ENCODE measurements at places on chromosomes 2 and 18.

- no peak overlapping the region for H3K27ac ChIP-seq
- no peaks in the 10 kb centered on the region for H3K27me3 ChIP-seq
- DNase-seq, result no peak
- no peaks in the 10 kb centered on the region for H3K4me1 ChIP-seq
- H3K4me3 ChIP-seq, result no peak overlapping the region
Observed at GRCh38 chr18:4077204-4077603, 377.9 kb downstream of the DLGAP1 start.

GRCh38 chr2:115161771-115162493, 719.5 kb downstream of the DPP10 start:
- no peak for DNase-seq
- H3K27me3 ChIP-seq, result no peaks in the 10 kb centered on the region
- H3K4me3 ChIP-seq, result no peak overlapping the region
- H3K36me3 ChIP-seq, result no peaks in the 10 kb centered on the region

DNA sequence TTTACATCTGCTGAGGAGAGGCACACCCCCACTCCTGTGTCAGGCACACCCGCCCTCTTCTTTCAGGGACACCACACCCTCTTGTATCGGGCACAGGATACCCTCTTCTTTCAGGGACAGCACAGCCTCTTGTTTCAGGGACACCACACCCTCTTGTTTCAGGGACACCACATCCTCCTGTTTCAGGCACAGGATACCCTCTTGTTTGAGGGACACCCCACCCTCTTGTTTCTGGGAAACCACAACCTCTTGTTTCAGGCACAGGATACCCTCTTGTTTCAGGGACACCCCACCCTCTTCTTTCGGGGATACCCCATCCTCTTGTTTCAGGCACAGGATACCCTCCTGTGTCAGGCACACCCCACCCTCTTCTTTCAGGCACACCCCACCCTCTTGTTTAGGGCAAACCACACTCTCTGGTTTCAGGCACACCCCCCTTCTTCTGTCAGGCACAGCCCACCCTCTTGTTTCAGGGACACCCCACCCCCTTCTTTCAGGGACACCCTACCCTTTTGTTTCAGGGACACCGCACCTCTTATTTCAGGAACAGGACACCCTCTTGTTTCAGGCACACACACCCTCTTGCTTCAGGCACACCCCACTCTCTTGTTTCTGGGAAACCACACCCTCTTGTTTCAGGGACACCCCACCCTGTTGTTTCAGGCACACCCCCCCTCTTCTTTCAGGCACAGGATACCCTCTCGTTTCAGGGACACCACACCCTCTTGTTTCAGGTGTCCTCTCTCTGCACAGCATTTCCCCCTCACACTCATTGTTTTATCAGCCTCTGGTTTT, 96.2 kb downstream of the TPO start:
- no peaks in the 10 kb centered on the region for H3K36me3 ChIP-seq
- no peak overlapping the region for H3K27ac ChIP-seq
- no peaks in the 10 kb centered on the region for H3K27me3 ChIP-seq
- H3K4me1 ChIP-seq, result peaks cover 14% of the 10 kb centered on the region
- DNase-seq, result no peak
- no peak overlapping the region for H3K4me3 ChIP-seq

- no peaks in the 10 kb centered on the region for H3K4me1 ChIP-seq
- H3K36me3 ChIP-seq, result no peaks in the 10 kb centered on the region
- H3K27ac ChIP-seq, result no peak overlapping the region
- H3K4me3 ChIP-seq, result no peak overlapping the region
- H3K27me3 ChIP-seq, result no peaks in the 10 kb centered on the region
Observed at GRCh38 chr2:116510117-116510671, 1304.3 kb upstream of the DDX18 start.

DNA sequence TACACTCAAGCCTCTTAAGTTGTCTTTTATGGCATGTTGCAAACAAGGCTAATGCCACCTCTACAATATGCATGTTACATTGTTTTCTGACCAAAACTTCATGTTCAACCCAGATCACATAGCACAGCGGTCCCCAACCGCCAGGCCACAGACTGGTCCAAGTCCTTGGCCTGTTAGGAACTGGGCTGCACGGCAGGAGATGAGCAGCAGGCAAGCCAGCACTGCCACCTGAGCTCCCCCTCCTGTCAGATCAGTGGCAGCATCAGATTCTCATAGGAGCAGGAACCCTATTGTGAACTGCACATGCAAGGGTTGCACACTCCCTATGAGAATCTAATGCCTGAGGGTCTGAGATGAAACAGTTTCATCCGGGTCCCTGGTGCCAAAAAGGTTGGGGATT, 324.8 kb upstream of the CHAC2 start:
- H3K36me3 ChIP-seq, result no peaks in the 10 kb centered on the region
- no peak overlapping the region for H3K27ac ChIP-seq
- no peak overlapping the region for H3K4me3 ChIP-seq

DNA sequence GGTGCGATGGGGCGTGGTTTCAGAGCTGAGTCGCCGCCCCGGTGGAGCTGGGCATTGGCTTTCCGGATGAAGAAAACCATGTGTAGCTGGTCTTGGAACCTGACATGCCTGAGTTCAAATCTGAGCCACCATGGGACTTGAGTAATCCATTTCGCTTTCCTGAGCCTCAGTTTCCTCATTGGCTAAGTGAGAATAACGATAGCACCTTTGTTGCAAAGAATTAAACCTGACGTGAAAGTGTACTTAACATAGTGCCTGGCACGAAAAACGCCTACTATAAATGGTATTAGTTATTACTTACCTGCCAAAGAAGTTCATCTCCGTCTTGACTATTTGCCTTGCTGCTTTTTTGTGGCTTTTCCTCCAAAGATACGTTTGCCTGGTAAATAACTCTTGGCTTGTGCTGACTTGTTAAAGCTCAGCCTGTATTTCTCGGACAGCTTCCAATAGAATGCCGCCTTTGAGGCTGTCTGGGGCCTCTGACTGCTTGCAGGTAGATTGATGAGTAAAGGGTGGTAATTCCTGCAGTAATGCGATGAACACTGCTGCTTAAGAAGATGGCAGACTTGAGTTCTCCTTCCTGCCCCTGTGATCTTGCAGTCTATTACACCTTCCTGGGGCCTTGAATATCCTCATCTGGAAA, 1.3 kb downstream of the CDCA7 start:
- no peak for DNase-seq
- H3K4me3 ChIP-seq, result peak overlapping the region; percentile 51
- H3K27ac ChIP-seq, result no peak overlapping the region
- H3K27me3 ChIP-seq, result peaks cover 15% of the 10 kb centered on the region
- H3K36me3 ChIP-seq, result no peaks in the 10 kb centered on the region

DNA sequence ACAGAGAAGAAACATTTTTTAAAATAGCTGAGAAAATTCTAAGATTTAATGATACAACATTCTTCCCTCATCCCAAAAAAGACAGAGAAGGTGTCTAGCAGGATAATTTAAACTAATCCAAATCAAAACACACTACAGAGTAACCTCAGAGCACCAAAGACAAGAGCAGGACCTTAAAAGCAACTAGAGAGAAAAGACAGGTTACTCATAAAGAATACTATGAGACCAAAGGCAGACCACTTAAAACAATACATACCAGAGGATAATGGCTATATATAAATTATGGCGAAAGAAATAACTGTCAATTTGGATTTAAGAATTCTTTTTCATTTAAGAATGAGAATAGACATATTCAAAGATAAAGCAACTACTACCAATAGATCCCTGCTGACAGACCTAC, 40.0 kb downstream of the HDLBP start:
- no peaks in the 10 kb centered on the region for H3K36me3 ChIP-seq
- DNase-seq, result no peak
- no peaks in the 10 kb centered on the region for H3K27me3 ChIP-seq
- no peak overlapping the region for H3K27ac ChIP-seq

DNA sequence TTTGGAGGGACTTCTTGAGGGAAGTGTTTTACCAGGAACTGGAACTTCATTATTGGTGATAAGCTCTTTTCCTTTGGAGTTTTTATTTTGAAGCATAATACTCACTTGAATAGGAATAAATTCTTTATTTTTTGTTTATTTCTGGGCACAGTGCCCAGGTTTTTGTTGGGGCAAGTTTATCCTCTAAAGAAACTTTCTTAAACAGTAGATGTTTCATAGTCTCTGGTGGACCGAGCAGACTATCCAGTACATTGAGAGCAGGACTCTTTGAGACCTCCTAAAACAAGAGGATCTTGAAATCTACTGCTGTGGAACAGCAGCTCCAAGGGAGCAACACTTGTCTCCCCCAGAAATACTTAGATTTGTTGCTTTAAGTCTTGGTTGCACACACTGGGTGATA, 109.4 kb downstream of the PARD3B start:
- H3K27ac ChIP-seq, result no peak overlapping the region
- H3K4me1 ChIP-seq, result no peaks in the 10 kb centered on the region
- no peaks in the 10 kb centered on the region for H3K36me3 ChIP-seq
- no peak for DNase-seq
- H3K27me3 ChIP-seq, result no peaks in the 10 kb centered on the region

DNA sequence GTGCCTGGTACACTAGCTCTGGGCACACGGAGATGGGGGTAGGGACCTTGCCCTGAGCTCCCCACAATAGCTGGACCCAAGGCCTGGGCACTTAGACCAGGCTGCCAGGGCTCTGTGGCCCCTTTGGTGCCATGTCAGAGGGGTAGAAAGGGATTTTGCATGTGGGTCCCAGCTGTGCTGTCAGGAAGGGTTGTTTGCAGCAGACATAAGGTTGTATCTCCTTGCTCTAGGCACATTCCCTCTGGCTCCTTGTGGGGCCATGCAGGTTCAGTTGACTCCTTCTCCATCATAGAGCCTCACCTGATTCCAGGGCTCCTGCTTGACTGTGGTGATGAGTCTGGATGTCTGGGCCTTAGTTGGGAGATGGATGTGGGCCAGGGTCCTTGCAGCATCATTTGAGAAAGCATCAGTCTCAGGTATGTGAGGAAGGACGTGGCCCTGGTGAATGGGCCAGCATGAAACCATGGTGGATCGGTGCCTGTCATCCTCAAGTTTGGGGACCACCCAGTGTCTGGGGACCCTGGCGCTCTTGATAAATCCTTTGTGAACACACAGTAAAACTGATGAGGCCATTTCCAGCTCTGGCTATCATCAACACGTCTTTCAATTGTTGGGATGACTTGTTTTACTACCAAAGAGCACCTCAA, 461.9 kb upstream of the HS6ST1 start:
- H3K36me3 ChIP-seq, result no peaks in the 10 kb centered on the region
- H3K27me3 ChIP-seq, result no peaks in the 10 kb centered on the region
- H3K27ac ChIP-seq, result no peak overlapping the region
- DNase-seq, result no peak
- H3K4me1 ChIP-seq, result no peaks in the 10 kb centered on the region
- no peak overlapping the region for H3K4me3 ChIP-seq

- no peak overlapping the region for H3K27ac ChIP-seq
- no peak for DNase-seq
- H3K4me1 ChIP-seq, result no peaks in the 10 kb centered on the region
- no peaks in the 10 kb centered on the region for H3K36me3 ChIP-seq
- no peak overlapping the region for H3K4me3 ChIP-seq
Observed at GRCh38 chr2:83196225-83196624, 1262.9 kb downstream of the SUCLG1 start.

GRCh38 chr2:126949775-126950174, 51.1 kb downstream of the TEX51 start:
- H3K27ac ChIP-seq, result no peak overlapping the region
- no peaks in the 10 kb centered on the region for H3K4me1 ChIP-seq
- peaks cover 3% of the 10 kb centered on the region for H3K27me3 ChIP-seq
- H3K36me3 ChIP-seq, result no peaks in the 10 kb centered on the region
- no peak for DNase-seq
- no peak overlapping the region for H3K4me3 ChIP-seq

DNA sequence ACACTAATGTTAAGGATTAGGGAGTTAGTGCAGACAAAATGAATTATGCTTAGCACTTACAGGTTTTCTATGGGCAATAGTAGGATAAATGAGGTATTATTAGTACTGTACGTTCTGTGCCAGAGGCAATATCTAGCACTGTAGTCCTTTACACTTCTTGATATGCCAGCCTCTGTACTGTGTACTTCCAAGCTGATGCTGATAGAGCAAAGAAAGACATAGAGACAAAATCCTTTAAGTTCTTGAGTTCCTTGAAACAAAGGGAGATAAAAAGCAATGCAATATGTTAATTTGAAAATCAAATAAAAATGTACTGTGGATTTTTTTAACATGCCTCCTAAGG, 1234.0 kb upstream of the NXPH2 start:
- no peaks in the 10 kb centered on the region for H3K36me3 ChIP-seq
- DNase-seq, result no peak
- H3K4me1 ChIP-seq, result no peaks in the 10 kb centered on the region
- no peak overlapping the region for H3K27ac ChIP-seq

DNA sequence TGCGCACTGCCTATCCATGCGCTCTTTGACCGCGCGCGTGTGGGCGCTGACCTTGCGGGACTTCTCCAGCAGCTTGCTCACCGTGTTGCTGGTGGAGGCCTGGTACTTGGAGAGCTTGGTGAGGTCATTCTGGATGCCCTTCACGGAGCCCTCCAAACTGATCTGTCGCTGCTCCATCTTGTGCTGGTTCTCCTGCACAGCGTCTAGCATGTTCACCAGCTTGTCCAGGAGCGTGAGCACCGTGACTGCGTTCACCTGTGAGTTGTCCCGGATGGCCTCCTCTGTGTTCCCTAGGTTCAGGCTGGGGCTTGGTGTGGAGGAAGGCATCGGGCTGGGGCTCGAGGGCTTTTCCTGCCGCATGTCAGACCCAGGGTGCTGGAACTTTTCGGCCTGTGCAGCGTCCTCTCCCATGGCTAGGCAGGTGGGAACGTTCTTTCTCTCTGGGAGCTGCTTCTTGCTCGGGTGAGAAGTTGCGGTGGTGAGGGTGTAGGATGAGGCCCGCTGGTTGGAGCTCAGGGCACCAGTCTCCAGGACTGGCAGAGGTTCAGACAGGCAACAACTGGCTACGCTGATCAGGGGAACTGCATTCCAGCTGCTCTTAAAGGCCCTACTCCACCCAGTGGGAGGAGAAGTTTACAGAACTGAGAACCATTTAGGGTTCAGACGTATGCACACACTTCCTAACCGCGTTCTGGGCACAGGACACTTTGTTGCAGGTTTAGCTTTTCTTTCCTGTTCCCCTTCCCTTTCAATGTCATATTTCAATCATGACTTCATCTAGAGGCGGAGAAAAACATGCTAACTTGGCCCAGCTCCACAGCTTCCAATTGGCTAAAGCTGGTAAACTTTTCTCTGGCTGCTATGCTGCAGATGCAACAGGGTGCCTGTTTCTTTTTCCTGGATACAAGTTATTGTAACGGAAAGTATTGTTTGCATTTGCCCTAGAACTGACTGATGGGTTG, at the start of gene CAVIN2:
TSS of gene CAVIN2 (minus strand) at position 574 of the 962 bp plus-strand sequence. CDS start at position 411, 163 bp downstream.
- H3K4me1 ChIP-seq, result no peaks in the 10 kb centered on the region
- no peak within 1 kb of the TSS for H3K4me3 ChIP-seq
- no peak for DNase-seq
- H3K27me3 ChIP-seq, result no peaks in the 10 kb centered on the region
- peak within 1 kb of the TSS; percentile 64 for H3K27ac ChIP-seq
- H3K36me3 ChIP-seq, result no peaks in the 10 kb centered on the region

GRCh38 chr2:176891857-176892256, 320.7 kb upstream of the HNRNPA3 start:
- H3K27me3 ChIP-seq, result no peaks in the 10 kb centered on the region
- no peak for DNase-seq
- no peak overlapping the region for H3K4me3 ChIP-seq
- no peaks in the 10 kb centered on the region for H3K4me1 ChIP-seq
- H3K36me3 ChIP-seq, result no peaks in the 10 kb centered on the region

Measured in CD8-positive, alpha-beta memory T cell (primary cell).